WTC11 (cell line): ENCODE measurements at places on chromosomes 5 and 9.

- no peak for DNase-seq
These were observed 112.0 kb upstream of the PITX1 start for GRCh38 chr5:135145985-135146384.

DNA sequence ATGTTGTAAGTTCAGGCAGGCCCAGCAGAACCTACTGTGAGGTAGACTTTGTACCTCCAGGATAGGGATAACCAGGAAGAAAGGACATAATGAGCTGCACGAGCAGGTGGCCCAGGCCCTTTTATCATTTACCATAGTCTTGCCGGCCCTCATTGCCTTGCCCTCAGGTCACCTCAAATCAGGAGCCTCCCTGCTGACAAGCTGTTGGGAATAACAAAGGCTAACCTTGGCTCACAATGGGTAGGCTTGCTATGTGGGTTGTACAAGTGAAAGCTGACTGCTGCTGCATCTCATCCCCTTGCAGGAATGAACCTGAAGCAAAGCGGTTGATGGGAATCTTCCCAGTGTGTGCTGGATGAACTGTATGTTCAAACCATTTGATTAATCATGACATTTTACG, 159.5 kb upstream of the ACTBL2 start:
- DNase-seq: peak; percentile 26

DNA sequence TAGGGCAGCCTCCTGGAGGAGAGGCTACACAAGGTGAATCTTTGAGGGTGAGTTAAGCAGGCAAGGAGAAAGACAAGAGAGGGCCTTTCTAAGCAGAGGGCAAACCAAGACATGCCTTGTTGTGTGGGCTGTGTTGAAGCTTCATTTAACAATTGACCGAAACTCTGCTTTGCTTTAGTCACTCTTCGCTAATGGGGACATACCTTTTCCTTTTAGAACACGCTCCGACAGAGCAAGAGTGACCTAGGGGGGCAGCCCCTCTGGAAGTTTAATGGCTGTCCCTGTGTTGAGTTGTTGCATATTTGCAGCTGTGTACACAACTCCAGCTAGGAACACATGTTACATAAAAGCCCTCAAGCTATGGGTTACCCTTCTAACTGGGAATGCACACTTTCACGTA, 218.1 kb upstream of the WWC1 start:
- DNase-seq: no peak

- DNase-seq: no peak
These were observed 377.0 kb upstream of the RIOK2 start for GRCh38 chr5:97559827-97560598.

- no peak for DNase-seq
These were observed 76.7 kb downstream of the STRBP start for GRCh38 chr9:123191680-123192079.

DNA sequence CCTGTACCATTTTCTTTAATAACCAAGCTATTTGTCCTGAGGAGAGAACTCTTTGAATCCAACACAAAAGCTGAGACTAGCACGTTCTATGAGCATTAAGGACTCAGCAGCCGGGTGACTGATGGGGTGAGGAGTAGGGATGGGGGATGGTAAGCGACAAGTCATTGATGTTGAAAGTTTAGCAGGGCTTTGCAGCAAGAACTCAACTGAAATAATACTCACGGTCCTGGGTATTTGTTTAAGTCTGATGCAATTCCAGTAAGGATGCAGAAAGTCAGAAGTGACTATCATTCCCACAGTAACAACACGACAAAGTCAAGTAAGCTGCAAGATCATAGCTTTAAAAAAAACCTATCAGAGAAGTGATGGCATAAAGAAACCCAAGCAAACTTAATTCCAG, 131.1 kb downstream of the ACTL7B start:
- no peak for DNase-seq

GRCh38 chr5:5270958-5271785, 131.0 kb downstream of the ADAMTS16 start:
- peak; percentile 74 for DNase-seq

DNA sequence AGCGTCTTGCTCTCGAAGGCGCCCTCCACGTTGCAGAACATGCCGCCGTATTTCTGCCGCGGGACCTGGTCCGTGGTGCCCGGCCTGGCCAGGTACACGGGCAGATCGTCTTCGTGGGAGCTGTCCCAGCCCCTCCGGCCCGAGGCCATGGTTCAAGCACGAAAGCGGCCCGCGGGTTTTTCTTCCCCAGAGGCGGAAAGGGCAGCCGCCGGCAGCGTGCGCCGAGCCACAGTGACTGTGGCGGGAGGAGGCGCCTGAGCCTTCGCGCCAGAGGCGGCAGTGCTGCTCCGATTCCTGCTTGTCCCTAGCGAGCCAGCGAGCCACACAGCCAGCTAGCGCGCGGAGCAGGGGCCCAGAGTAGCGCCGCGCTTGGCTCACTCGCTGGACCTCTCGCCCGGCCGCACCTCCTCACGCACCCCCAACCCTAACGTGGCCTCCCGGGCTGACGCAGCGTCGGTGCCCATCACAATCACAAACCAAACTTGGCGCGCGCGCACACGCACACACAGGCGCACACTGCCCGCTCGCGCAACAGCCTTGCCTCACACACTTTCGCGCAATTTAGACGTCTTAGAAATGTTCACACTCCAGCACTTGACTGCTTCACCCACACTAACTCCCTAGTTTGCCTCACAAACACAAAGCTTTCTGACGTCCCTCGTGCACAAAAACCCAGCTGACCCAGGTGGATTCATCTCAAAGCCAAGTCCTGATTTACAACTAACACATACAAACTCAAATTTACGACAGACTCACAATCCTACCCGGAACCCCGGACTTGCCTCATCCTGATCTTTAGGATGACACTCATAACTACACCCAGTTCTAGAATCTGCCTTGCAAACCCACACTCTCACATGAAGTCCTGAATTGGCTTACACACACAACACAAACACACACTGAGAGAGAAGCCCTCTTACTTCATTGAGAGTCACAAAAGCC, at the start of gene DPYSL3:
Gene DPYSL3 (minus strand): TSS at position 359 of the 942 bp plus-strand sequence. CDS start 210 bp downstream, at position 149.
- peak; percentile 85 for DNase-seq

DNA sequence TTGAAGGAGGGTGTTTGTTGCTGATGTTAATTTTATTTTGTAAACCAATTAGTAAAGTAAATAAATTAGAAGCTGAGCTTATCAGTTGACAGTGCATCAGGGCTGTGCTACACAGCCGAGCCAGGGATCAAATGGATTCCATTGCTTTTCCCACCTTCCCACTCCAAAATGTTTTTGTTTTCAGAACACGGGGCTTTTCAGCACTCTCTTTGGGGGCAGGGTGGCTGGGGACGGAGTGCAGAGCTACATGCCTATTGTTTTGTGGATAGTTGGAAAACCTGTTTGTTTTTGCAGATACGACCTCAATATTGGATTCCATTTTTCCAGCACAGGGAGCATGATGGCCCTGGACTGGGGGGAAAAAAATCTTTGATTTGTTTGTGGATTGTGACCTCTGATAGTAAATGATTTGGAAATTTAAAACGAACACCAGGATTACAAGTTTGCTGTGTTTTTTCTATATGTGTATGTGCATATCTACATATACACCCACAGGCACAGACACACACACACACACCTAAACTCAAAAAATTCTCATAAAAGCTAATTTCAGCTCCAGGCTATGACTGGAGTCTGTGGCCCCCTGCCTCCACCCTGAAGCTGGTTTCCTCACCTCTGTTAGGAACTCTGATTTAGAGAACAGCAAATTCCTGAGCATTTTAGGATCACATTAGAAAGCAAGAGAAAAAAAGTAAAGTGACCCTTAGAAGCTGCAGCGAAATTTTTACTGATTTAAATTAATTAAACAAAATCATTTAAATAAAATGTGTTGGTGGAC, 371.7 kb upstream of the IRX2 start:
- DNase-seq: no peak

DNA sequence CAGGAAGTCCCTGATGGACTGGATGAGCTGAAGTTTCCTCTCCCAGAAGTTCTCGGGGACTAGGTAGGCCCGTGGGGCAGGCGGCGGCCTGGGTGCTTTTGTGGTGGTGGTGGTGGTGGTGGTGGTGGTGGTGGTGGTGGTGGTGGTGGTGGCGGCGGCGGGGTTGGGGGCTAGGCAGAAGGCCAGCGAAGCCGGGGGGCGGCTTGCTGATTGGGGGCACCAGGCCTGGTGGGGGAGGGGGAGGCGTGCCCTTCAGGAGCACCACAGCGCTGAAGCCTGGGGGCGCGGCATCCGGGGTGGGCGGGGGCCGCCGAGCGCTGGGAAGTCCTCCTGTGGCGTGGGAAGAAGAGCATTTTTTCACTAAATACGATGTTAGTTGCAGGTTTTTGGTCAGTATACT, 26.9 kb downstream of the SPATA31C1 start:
- DNase-seq: no peak

DNA sequence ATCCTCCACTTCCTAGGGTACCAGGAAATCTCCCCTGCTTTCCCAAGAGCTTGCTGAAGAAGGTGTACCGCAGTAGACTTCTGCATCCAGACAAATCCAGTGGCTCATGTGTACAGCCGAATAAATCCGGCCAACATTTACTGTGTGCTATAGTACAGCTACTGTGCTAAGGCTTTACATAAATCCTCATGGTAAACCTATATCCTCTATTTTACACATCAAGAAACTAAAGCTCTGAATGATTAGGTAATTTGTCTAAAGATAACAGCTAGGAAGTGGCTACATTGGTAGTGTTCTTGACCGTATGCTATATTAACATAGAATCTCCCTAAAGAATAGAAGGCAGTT, 511 bp upstream of the WDR41 start:
- DNase-seq: no peak

DNA sequence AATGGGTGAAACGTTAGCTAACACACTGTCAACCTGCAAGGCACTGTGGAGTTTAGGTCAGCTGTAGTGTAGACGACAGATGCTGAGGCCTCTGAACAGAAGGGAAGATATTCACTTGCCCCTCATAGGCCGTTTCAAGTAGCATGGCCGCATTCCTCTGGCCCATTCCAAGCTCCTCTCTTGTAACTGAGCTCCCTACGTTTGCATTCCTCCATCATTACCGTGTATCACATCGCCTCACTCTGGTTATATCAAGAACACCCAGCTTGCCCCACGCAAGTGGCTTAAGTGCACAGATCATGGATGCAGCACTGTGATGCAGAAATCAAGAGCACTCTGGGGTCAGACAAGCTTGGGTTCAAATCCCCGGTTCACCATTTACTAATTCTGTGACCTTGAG, 43.3 kb downstream of the PRELID2 start:
- peak; percentile 25 for DNase-seq

DNA sequence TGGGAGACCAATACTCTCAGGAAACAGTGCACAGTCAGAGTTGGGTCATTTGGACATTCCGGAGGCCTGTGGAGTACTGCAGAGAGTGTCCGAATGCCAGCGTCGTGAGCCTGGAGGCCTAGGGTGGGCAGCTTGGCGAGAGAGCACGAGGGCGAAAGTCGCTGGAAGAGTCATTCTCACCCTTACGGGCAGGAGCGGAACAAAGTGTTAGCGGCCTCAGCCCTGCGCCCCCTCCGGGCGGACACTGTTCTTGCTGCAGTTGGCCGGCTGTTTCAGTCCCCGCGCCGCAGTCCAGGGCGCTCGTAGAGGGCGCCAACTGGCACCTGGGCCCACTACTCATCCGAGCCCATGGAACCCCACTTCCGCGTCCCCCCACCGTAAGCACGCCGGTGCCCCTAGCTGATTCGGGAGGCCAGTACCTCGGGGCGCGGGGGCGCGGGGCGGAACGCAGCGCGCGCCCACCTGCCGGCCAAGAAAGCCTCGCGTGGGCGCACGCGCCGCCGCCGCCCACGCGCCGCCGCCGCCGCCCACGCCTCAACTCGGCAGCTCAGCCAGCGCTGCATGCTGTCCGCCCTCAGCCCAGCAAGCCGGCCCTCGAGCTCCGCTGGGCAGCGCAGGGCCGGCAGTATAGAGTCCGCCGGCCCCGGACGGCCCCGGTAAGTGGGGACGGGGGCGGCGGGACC, 99.7 kb upstream of the CCL21 start:
- peak; percentile 83 for DNase-seq

DNA sequence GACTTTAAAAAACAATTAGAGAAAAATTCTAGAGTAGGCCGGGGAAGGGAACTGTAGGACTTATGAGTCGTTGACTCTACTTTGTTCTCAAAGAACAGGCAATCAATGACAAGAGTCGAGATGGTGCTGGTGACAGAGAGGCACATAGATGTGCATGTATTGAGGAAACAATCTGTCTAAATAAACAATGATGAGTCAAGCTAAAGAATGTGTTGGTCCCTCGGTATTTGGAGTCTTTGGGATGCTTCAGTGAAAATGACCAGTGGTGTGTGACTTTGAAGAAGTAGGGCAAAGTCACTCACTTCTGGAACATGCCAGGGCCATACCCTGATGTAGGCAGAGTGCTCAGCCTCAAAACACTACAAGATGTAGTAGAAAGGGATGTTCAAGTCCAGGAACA, 288.1 kb upstream of the PANK3 start:
- DNase-seq: no peak

GRCh38 chr5:6790346-6790865, 77.2 kb downstream of the TENT4A start:
- no peak for DNase-seq

DNA sequence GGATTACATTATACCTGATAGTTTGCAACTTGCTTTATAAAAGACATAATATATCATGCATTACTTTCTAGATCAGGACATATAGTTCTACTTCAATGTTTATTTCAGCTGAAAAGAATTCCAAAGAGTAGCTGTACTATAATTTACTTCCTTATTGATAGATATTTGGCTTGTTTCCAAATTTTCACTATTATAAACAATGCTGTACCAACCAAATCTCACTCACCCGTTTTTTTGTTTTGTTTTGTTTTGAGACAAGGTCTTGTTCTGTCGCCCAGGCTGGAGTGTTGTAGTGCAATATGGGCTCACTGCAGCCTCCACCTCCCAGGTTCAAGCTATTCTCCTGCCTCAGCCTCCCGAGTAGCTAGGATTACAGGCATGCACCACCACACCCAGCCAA, 132.7 kb downstream of the GNAQ start:
- DNase-seq: no peak

DNA sequence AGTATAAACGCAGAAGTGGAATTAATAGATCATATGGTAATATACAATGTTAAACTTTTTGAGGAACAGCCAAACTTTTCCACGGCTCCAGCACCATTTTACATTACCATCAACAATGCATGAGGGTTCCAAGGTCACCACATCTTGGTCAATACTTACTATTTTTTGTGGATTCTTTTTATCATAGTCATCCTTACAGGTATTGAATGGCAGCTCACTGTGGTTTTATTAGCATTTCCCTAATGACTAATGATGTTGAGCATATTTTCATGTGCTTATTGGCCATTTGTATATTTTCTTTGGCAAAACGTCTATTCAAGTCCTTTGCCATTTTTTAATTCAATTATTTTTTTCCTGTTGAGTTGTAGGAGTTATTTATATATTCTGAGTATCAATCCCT, 14.1 kb upstream of the RAPGEF6 start:
- no peak for DNase-seq
